Natural killer cell (primary cell): ENCODE measurements at places on chromosomes 5 and 9. TPM values are rescaled to one million over a fixed set of nuclear protein-coding genes. Genes with fewer than 3 reads are reported as not detected.

GRCh38 chr5:100852988-100853449, 50.1 kb downstream of the ST8SIA4 start:
- H3K27me3 ChIP-seq = no peaks in the 10 kb centered on the region
- peaks cover 5% of the 10 kb centered on the region for H3K4me1 ChIP-seq
- peak overlapping the region; percentile 43 for H3K27ac ChIP-seq
- no peak overlapping the region for H3K4me3 ChIP-seq
- DNase-seq = no peak

- H3K27ac ChIP-seq = no peak overlapping the region
- no peaks in the 10 kb centered on the region for H3K36me3 ChIP-seq
- DNase-seq = no peak
- no peaks in the 10 kb centered on the region for H3K4me1 ChIP-seq
Observed at GRCh38 chr5:124570285-124571035, 176.0 kb downstream of the ZNF608 start.

- no peak for DNase-seq
- H3K27ac ChIP-seq = no peak overlapping the region
- no peaks in the 10 kb centered on the region for H3K36me3 ChIP-seq
- H3K4me3 ChIP-seq = no peak overlapping the region
- no peaks in the 10 kb centered on the region for H3K4me1 ChIP-seq
Observed at GRCh38 chr5:58794875-58795274, 212.0 kb downstream of the RAB3C start.

DNA sequence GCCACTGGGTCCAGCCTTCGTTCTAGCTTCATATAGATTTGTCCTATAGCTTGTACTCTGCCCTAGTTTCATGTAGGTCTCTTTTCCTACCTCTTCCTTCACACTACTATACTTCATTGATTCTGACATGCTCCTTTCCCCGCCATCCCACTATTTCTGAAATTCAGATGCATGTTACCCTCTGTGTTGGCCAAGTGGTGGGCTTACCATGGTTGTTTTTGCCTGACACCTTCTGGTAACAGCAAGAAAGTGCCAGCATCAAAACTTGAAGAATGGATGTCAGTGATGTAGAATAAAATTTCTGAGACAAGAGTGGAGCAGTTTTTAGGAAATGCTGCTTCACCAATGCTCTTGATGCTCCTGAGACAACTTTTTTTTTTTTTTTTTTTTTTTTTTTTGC, 19.5 kb upstream of the SERINC5 start:
- H3K36me3 ChIP-seq = no peaks in the 10 kb centered on the region
- H3K27ac ChIP-seq = no peak overlapping the region
- no peaks in the 10 kb centered on the region for H3K27me3 ChIP-seq
- peak; percentile 66 for DNase-seq

The CEL gene
- total RNA-seq = 0.42 TPM

DNA sequence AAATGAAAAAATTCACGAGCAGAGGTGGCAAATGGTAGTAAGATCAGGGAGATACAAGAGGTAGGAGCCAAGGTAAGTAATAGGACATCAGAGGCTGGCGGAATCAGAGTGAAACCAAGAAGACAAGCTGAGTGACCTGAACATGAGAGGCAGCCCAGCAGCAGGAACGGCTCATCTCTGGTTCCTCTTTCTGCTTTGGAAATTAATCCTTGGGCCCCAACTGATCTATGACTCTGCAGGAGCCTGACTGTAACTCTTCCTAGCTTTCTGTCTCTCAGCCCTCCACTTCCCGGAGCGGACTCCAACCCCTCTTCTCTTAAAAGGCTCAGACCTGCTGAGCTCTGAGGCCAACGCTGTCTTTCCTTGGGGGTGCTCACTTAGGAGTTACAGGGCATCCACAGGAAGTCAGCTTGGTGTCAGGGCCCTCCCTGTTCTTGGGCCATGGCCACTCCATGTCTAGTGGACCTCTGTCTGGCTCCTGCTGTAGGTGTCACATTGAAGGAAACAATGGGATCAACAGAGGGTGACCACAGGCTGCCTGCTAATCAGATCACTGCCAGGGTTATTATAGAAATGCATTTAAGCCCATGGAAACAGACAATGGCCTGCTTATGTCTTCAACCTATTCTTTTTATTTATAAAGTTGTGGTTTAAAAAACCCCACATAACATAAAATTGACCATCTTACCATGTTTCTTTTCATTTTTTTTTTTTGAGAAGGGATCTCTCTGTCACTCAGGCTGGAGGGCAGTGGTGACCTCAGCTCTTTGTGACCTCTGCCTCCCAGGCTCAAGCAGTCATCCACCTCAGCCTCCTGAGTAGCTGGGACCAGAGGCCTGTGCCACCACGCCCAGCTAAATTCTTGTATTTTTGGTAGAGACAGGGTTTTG, 22.5 kb upstream of the SHB start:
- no peak overlapping the region for H3K4me3 ChIP-seq
- no peaks in the 10 kb centered on the region for H3K4me1 ChIP-seq
- no peaks in the 10 kb centered on the region for H3K27me3 ChIP-seq
- no peak overlapping the region for H3K27ac ChIP-seq
- H3K36me3 ChIP-seq = no peaks in the 10 kb centered on the region
- no peak for DNase-seq

GRCh38 chr5:56922922-56923321, 13.5 kb downstream of the SETD9 start:
- no peak for DNase-seq
- H3K36me3 ChIP-seq = peaks cover 39% of the 10 kb centered on the region
- no peaks in the 10 kb centered on the region for H3K27me3 ChIP-seq
- no peak overlapping the region for H3K4me3 ChIP-seq
- no peaks in the 10 kb centered on the region for H3K4me1 ChIP-seq

The CFAP157 gene
- total RNA-seq = not detected

The KLF9 gene
- 51.2 TPM for total RNA-seq

The ACOT12 gene
- not detected for total RNA-seq

DNA sequence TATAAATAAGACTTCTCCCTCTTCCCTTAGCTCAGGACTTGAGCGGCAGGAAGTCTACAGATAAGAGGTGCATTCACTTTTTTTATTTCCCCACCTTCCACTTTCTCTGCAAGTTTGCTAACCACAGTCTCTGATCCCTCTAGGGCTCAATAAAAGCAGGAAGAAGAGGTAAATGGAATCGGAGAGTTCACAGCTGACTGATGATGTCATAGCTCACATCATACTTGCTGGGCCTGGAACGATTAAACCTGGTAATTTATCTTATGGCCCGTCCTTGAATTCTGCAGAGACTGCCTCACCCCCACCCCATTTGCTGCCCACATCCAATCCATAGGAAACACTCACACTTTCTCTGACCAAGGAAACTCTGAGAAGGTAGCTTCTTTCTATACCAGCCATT, 62.9 kb downstream of the DRD1 start:
- no peak overlapping the region for H3K27ac ChIP-seq
- no peak for DNase-seq
- H3K4me1 ChIP-seq = no peaks in the 10 kb centered on the region
- peaks cover 5% of the 10 kb centered on the region for H3K27me3 ChIP-seq
- H3K36me3 ChIP-seq = no peaks in the 10 kb centered on the region
- no peak overlapping the region for H3K4me3 ChIP-seq
